ENCODE measurements at places on chromosomes 5 and 9.

GRCh38 chr5:65279603-65280002 is 202.1 kb downstream of the ADAMTS6 start:
- no peak for DNase-seq

DNA sequence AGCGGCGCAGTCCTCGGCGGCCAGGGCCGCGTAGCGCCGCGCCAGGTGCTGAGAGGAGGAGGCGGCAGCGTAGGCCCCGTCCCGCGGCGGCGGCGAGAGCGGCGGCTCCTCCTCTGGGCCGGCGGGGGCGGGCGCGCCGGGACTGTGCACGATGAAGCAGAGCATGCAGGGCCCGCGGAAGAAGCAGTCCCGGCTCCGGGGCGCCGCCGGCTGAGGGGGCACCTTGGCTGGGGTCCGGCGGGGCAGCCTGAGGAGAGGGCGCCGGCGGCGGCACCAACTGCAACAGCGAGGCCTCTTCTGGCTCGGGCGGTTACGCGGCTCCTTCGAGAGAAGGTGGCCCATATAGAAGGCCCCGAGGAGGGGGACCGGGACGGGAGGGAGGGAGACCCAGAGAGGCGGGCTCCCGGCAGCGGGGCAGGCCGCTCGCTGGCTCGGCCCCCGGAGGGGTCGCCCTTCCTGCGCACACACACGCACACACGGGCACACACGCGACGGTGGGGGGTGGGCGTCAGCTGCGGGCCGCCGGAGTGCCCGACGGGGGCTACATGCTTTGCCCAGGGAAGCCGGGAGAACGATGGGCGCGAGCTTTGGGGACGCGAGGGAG is 446 bp downstream of the FBXL17 start:
- DNase-seq = peak; percentile 45

GRCh38 chr5:12322042-12322441 is 417.8 kb upstream of the CTNND2 start:
- no peak for DNase-seq

DNA sequence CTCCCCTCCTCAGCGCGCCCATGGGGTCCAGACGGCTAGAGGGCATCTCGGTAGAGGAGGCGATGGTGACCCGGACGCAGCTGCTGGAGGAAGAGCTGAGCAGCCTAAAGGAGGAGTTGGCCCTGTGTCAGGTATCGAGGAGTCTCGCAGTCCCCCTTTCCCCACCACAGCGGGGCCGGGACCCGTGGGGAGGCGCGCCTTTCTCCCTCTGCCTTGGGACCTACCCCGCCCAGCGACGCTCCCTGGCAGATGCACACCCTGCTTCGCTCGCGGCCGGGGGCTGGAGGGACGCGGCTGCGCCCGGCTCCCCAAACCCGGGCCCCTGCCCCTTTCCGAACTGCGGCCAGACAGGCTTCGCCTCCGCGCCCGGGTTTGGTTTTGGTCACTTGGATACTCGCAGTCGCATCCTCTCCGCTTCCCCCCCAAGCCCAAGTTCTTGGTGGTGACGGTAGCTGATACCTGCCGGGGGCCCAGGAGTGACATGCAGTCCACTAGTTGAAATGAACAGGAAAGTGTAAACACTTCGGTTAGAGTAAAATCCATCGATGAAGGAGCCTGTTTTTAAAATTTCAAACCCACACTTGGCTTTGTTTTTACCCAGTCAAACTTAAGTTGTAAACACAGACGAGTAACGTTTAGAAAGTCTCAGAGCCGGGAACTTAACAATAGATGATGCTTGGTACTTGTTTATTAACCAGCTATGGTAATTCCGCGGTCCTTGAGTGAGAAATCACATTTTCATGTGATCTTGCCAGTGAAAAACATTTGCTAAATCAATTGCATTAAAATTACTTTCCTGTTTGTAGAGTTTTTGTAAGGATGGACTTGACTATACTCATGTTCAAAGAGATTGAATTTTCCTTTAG is 688 bp downstream of the CNTLN start:
- peak; percentile 38 for DNase-seq

GRCh38 chr9:17160327-17160726 is 25.5 kb downstream of the CNTLN start:
- no peak for DNase-seq

DNA sequence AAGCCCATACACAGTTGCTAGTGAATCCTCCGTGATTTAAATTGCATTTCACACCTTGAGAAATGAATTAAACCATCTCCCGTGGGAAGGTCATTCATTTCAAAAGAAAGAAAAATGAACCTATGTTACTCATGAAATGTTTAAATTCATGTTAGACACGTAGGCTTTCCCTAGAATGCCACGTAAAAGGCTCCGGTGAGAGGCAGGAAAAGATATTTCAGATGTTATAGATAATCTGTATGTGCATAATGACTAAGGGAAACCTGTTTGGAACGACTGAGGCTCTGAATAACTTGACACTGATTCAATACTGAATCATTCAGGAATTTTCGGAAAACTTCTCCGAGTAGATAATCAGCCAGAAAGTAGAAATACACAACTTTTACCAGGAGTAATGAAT is 134.3 kb upstream of the ICE1 start:
- no peak for DNase-seq

DNA sequence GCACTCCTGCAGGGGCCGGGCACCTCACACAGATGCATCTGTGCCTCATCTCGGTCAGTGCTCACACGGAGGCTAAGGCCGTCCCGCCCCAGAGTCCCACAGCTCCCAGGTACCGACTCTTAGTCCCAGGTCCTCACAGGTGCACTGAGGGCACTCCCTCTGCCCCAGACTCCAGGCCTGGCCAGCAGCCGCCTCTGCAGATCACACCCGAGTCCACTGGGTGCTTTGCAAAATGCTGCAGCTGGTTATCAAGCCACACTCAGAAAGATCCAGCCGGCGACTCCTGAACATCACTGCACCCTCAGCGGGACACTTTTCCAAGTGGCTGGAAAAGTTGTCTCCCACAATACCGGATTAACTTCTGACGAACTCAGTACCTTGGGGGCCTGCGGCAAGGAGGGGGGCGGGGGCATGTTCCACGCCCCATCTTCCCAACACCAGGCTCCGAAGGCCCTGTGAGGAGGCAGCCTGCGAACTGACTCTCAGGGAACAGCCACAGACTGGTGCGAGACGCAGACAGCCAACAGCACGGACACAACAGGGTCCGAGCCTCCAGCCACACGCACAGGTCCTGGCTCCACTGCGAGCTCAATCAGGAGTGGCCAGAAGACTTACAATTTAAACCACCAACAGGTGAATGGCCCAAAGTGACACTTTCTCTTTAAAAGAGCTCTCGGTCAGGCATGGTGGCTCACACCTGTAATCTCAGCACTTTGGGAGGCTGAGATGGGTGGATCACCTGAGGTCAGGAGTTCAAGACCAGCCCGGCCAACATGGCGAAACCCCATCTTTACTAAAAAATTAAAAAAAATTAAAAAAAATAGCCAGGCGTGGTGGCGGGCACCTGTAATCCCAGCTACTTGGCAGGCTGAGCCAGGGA is 4.0 kb downstream of the BRD3 start:
- DNase-seq = no peak

- no peak for DNase-seq
Observed at GRCh38 chr5:68547622-68548021, 332.1 kb downstream of the PIK3R1 start.

DNA sequence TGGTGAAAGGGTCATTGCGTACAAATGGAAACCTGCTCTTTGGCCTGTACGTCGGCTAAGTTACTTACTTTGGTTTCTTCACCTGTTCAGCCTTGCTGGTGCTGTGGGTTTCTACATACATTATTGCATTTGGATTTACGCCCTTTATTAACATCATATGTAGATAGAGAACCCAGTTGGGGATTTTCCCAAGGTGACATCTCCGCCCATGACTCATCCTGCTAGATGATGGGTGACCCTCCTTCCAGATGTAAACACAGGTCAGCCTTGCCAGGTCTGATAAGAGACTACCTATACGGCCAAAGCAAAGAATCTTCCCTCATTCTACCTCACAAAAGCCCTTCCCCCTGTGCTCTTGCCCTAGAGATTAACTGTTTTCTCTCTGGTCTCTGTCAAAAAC is 360.9 kb downstream of the KDM4C start:
- no peak for DNase-seq

DNA sequence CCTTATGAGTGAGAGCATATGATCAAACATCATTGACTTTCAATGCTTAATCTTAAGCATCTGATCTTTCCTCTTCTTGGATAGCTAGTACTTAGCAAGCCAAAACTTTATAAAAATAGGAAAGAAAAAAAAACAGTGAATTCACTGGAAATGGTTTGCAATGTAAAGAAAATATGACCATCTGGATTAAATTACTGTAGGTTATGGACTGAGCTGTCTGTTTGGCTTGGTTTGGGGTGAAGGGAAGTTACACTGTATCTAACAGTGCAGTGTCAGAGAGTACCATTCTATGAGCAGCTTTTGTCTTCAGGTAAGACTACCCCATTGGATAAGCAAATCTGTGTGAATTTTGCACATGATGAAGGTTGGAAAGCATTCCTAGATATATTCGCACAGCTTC is 151.4 kb downstream of the TLE1 start:
- DNase-seq = no peak

GRCh38 chr9:995781-996180 is 19.3 kb downstream of the DMRT3 start:
- no peak for DNase-seq

GRCh38 chr9:77507212-77507961 is 140.7 kb downstream of the GNA14 start:
- no peak for DNase-seq

DNA sequence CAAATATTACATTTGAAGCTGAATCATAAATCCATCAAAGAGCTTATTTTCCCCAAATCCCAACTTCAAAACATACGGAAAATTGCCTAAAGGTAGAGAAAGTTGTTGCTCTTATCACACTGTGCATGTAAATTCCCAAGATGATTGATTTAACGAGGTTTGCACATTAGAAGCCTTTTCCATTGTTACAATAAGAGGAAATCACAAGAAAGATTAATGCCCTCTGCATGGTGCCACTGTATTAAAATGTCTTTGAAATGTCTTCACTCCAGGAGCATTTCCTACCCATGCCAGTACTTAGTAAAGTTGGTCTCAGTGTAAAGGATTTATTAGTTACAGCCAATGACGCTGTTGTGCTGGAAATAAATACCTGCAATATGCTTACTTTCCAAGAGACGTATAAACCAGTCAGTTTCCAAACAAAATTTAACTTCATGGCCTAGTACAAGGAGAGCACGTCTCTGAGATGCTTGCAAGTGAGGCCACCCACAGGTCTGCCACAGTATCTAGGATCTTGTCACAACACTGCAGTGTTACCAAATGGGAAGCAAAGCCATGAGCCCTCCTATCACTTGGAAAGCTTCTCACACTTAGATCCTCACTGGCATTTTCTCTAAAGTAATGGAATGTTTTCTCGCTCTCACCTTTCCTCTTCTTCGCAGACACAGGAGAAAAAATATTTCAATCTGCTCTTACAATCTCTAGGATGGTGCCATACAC is 112.4 kb downstream of the CETN3 start:
- DNase-seq = no peak

GRCh38 chr5:95358320-95358719 is 32.8 kb upstream of the FAM81B start:
- DNase-seq = no peak

DNA sequence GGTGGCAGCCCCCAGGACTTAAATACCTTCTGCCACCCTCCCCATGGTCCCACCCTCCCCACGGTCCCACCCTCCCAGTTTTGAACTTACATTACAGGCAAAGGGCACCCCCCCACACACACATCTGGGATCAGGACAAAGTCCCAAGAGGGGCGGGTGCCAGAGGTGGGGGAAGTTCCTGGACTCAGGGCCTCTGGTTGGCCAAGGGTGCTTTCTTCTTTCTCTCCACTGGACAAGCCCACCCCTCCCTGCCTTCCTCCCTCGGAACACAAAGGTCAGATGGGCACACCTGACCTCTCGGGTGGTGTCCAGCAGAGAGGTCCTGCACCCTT is 19.1 kb upstream of the RALGDS start:
- DNase-seq = no peak

DNA sequence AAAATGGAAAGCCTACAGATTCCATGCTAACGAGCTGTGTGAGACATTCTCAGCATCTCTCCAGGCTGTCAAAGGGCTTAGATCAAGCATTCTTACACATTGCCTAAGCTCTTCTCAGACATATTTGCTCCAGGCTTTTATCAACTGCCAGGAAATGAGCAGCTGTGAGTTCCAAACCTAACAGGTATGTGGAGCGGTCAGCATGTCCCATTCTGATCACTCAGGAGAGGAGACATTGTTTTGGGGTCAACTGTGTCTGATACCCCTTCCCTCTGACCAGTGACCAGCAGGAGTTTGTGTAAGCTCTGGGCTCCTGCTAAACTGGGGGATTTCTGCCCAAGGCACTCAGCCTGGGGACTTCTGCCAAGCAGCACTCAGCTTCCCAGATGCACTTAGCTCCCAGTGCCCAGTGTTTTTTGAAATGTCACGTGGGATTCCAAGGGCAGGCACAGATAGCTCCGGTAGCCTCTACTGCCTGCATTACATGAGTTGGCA is 229.1 kb downstream of the SEC61B start:
- DNase-seq = no peak

GRCh38 chr9:83477571-83477970 is 60.6 kb downstream of the FRMD3 start:
- no peak for DNase-seq

- DNase-seq = no peak
Observed at GRCh38 chr5:139342423-139342723, 719 bp downstream of the PAIP2 start.

- no peak for DNase-seq
Observed at GRCh38 chr5:116035123-116035522, 2.9 kb downstream of the ARL14EPL start.

DNA sequence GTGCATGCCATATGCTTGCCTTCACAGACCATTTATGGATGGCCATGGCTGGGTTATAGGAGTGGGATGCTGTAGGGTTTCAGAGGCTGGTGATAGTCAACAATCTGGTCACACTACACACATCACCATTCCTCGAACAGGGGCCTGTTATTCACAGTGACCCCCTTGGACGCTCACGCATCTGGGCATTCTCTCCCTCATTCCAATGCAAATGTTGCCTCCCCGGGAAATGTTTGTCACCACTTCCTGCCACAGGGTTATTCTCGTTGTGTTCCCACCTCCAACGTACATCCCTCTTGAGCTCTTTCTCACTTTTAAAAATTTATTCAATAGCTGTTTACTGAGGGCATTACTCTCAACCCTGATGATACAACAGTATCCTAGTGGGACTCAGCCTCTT is 135.4 kb downstream of the SCAMP1 start:
- DNase-seq = no peak

GRCh38 chr9:106503759-106504158 is 359.2 kb upstream of the ZNF462 start:
- no peak for DNase-seq

GRCh38 chr5:95080441-95080840 is 204.5 kb downstream of the MCTP1 start:
- no peak for DNase-seq

- DNase-seq = no peak
Observed at GRCh38 chr5:6729386-6730310, 16.4 kb downstream of the TENT4A start.

- no peak for DNase-seq
Observed at GRCh38 chr5:132472431-132472830, 18.1 kb downstream of the IRF1 start.

DNA sequence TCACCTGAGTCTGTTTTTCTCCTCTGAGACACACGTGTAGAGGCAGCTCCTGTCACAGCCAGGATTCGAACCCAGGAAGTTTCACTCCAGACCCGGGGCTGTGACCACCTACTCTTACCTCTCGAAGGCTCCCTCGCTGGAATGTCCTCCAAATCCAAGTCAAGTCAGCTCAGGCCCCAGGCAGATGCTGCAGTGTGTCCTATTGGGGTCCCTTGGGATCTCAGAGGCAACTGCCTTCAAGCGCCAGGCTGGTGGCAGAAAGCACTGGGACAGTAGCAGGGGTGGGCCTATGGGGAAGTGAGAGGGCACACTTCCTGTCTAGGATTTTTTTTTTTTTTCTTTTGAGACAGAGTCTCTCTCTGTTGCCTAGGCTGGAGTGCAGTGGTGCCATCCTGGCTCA is 762 bp upstream of the ST6GALNAC4 start:
- DNase-seq = no peak
